ENCODE measurements at places on chromosomes 16 and 17.
A peak's percentile ranks its signal among the peaks of the same experiment; 100 is the strongest.

- DNase-seq = peak; percentile 81
Measured at GRCh38 chr16:11129378-11129781, 126.6 kb downstream of the SOCS1 start.

- DNase-seq = no peak
Measured at GRCh38 chr16:88499836-88500251, 46.8 kb downstream of the ZFPM1 start.

DNA sequence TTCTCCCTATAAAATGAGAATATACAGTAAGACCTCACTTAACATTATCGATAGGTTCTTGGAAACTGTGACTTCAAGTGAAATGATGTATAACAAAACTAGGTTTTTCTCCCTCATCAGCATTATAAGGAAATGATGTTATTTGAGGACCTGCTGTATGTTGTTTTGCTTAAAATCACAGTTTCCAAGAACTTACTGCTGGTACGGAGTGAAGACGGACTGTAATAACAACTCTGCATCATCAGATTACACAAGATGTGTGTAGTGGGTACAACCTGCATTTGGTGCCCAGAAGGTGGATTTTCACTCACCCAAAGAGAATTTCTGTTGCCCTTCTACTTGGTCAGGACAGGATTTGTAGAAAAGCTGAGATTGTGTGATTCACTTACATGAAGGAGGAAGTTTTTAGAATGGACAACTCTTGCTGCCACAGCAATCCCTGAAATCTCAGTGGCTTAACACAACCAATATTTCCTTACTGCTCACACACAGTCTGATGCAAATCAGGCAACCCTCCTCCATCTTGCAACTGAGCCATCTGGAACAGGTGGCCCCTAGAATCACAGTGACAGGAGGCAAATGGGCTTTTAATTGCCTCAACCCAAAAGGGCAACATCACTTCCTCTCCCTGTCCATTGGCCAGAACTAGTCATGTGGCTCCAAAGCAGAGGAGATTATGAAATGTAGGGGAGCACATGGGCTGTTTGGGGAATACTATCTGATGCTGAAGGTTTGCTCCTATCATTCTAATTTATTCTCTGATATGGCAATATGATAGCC is 67.6 kb upstream of the CACNG5 start:
- no peak for DNase-seq

DNA sequence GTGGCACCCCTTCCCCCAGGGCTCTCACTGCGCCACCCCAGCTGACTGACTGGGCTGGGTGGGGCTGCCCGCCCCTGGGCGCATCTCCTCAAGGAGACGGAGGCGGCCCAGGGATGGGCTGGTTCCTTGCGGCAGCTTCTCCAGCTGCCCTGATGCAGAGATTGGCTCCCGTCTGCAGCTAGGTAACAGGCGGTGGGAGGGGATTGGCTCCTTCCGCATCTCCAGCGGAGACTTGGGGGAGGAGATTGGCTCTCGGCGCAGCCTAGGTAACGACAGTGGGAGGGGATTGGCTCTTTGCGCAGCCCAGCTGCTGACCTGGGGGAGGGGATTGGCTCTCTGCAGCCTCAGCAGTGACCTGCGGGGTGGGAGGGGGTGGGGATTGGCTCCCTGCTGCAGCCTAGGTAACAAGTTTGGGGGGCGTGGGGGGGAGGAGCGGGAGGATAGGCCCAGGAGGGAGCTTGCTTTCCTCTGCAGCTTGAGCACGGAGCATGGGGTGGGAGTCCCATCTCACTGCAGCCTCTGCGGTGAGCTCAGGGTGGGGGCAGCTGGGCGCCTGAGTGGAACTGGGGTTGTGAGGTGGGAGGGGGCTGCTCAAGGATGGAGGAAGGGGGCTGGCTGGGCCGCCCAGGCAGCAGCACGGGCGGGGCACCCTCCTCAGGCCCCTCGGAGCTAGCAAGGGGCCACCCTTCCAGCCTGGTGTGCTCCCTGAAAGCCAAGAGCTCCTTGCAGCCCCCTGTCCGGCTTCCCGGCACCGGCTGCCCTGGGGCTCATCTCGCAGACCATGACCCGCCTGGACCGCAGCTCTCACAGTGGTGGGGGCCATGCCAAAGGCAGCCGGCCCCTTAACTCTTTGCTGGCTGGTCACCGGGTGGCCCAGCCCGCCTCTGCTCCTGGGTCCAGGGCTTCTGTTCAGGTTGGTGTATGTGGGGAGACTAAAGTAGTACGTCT is 6.4 kb downstream of the NFE2L1 start:
- peak; percentile 27 for DNase-seq

DNA sequence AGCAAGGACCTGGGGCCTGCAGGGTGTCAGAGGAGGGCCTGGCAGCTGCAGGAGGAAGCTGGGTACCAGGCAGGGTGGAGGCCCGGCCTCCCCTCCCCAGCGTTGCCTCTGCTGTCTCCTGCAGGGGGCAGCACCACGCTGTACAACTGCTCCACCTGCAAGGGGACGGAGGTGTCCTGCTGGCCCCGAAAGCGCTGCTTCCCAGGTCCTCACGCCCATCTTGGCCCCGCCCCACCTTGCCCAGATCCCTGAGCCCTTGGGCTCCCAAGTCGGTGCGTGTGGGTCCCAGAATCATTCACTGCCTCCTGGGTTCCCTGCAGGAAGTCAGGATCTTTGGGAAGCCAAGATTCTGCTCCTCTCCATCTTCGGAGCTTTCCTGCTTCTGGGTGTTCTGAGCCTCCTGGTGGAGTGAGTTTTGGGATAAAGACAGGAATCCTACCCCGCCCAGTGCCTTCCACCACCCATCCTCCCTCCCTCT is 1.2 kb downstream of the TMEM95 start:
- peak; percentile 66 for DNase-seq

GRCh38 chr17:83098241-83099085 is 19.1 kb downstream of the METRNL start:
- DNase-seq = no peak

- no peak for DNase-seq
Measured at GRCh38 chr17:10702574-10702973, 5.2 kb downstream of the ADPRM start.

GRCh38 chr16:57786632-57787518 is 15.4 kb downstream of the KIFC3 start:
- no peak for DNase-seq

GRCh38 chr17:80892900-80893603 is 98.6 kb upstream of the CHMP6 start:
- DNase-seq = peak; percentile 70

DNA sequence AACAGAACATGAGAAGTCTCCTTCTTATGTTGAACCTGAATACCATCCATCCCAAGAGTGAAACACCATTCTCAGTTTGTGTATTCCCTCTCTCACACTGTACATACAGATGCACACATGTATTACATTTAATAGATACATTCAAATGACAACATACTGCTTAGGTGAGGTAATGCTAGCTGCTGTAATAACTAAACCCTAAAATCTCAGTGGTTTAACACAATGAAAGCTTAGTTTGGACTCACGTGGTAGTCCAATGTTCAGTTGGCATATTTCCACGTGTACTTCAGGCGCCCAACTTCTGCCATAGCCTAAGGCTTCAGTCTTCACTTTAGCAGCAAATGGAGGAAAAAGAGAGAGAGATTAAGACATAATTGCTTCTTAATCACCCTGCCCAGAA is 351.1 kb upstream of the PMFBP1 start:
- no peak for DNase-seq

GRCh38 chr17:38320482-38320881 is 23.3 kb downstream of the GPR179 start:
- DNase-seq = no peak

- DNase-seq = no peak
Measured at GRCh38 chr17:53724726-53725125, 98.0 kb upstream of the KIF2B start.

DNA sequence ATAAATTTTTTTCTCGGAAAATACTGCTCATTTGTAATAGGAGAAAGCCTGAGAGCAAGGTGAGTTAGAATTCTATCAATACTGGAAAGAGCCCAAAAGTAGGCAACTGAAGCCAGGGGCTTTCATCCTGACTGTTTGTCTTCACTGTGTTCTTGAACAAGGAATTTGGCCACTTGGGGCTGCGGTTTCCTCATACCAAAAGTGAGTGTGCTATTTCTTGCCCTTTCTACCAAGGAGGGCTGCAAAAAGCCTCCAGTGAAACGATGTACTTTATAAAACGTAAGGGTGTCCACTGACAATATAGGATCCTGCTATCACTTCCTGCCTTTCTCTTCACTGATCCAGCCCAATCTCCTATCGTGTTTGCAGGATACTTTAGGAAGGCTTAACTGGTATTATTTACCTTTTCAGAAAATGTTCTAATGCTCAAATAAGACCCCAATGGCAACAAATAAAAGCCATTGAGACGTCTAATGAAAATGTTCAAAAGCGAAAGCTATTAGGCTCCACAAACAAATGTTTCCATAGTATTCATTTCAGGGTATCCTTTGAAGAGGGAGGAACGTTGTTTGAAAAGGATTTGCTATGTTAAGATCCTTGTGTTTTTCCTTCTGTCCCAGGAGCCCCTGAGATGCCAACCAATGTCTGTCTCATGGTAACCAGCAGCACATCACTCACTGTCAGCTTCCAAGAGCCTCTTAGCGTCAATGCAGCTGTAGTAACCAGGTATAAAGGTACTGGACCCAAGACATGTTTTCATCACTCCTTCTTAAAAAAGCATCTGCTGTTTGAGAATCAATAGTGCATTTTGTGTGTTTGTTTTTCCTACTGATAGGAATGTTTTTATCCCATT is 219.3 kb upstream of the NOG start:
- no peak for DNase-seq

DNA sequence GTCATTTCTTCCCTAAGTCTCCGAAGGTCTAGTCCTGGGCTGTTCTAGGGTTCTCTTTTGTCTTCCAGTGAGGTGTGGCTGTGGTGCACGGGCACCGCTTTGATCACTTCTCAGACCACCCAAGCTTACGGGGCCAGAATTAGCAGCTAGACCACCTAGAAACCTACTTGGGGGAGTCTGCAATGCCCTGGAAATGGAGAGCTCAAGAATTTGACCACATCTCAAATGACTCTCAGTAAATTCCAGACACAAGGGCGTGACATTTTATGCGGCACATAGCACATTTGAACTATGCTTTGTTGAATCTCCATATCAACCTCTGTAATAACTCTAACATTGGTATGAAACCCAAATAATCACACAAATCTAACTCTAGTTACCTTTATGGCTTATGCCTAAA is 24.9 kb downstream of the TRIM16 start:
- DNase-seq = peak; percentile 22

DNA sequence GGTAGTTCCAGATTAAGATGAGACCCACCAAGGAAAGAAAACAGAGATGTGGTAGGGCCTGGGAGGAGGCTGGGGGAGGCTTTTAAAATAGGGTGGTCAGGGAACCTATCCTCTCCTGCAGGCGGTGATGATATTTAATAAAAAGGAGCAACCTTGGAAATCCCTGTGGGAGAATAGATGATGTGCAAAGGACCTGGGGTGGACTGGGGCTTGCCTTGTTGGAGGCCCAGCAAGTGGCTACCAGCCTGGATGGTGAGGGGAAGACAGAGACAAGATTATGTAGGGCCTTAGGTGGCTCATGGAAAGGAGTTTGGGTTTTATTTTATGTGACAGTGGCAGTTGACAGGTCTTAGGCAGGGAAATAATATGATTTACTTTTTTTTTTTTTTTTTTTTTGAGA is 1.8 kb downstream of the POLR3E start:
- DNase-seq = no peak

- DNase-seq = no peak
Measured at GRCh38 chr17:50848711-50849110, 13.3 kb downstream of the WFIKKN2 start.

DNA sequence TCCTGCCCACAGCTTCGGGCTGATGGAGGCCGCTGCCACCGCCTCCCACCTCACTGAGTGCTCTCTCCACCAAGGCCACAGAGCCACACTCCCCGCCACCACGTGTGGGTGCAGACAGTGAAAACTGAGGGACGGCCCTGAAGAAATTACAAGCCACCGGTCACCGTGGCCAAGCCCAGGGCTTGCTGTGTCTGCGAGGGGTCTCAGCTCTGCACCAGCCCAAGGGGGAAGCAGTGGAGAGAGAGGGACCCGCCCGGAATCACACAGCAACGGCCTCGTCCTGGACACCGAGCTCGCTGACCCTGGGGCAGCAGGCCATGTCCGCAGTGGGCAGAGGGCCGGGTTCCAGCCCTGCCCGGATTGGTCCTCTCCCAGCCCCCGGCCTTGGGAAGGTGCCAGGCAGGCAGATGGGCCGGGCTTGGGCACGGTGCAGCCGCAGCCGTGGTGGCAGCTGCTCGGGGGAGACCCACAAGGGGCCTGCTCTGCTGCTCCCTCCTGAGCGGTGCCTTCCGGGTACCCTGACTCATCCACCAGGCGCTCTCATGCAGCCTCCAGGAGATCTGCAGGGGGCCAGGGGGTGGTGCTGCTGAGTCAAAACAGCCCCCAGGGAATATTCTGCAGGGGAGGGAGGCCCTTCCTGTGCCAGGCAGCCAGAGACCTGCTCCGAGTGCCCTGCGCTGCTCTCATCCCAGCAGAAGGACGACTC is 52.0 kb downstream of the CBFA2T3 start:
- peak; percentile 96 for DNase-seq

GRCh38 chr17:82287868-82288801 is 14.6 kb upstream of the CSNK1D start:
- DNase-seq = peak; percentile 45

- DNase-seq = no peak
Measured at GRCh38 chr16:14446796-14447195, 183.3 kb downstream of the PARN start.

- no peak for DNase-seq
Measured at GRCh38 chr16:50036426-50036825, 11.4 kb downstream of the CNEP1R1 start.

DNA sequence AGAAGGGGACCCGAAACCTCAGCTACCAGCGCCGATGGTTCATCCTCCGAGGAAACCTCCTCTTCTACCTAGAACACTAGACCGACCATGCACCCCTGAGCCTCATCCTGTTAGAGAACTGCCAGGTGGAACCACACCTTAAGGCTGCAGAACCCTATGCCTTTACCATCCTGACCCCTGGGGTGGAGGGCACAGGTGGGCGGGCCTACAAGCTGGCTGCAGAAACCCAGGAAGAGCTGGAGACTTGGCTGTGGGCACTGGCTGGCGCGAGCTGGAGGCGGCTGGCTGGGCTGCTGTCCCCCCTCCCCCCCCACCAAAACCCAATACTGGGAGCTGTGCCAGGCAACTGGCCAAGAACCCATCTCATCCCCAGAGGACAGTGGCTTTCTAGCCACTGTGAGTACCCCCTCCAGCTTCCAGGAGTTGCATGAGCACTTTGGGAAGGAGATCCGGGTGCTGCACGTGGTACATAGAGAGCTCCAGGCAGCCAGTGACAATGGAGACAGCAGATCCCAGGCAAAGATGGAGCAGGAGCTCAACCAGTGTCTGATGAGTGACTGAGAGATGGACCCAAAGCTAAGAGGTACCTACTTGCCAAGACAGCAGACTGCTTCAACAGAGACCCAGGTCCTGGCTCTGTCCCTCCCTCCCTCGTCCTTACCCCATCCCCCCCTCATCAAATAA is 1.4 kb upstream of the CD2BP2 start:
- DNase-seq = no peak
